HEK293T (cell line): ENCODE measurements at places on chromosomes 7 and 10.

DNA sequence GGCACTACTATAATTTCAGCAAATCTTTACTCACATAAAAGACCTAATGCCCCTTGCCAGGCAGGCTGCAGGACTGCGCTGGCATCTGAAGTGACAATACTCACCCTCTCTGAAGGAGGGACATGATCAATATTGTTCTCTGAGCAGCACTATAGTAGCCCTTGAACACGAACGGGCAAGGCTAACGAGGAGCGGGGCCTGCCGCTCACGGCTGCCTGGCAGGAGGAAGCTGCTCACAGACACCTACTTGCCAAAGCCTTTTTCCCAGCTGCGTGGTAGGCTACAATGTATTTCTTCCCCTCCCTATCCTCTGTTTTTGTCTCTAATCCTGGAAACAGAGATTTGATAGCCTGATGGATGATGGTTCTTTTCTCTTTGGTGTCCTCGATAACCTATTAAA is 19.9 kb downstream of the PUS7 start:
- DNase-seq: no peak

DNA sequence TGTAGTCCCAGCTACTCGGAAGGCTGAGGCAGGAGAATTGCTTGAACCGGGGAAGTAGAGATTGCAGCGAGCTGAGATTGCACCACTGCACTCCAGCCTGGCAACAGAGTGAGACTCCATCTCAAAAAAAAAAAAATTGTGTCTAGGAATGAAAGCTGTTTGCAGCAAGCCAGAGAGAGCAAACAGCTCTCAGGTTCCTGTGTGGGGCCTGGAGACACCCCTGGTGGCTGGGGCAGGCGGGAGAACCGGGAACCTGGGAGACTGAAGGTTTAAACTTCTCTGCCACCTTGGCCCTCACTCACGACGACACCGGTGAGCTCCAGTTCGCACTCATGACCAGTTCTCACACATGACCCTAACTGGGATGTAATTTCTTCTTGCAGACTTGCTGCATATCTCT is 13.2 kb upstream of the UNCX start:
- no peak for DNase-seq

DNA sequence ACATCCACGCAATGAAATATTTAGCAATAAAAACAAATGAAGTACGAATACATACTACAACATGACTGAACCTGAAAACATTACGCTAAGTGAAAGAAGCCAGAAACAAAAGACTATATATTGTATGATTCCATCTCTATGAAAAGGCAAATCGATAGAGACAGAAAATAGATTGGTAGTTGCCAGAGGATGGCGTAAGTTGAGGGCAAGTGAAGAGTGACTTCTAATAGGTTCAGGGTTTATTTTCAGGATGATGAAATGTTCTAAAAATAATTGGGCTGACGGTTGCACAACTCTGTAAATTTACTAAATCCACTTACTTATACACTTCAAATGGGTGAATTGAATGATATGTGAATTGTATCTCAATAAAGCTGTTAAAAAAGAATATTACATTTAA is 39.5 kb upstream of the TECTB start:
- DNase-seq: no peak

DNA sequence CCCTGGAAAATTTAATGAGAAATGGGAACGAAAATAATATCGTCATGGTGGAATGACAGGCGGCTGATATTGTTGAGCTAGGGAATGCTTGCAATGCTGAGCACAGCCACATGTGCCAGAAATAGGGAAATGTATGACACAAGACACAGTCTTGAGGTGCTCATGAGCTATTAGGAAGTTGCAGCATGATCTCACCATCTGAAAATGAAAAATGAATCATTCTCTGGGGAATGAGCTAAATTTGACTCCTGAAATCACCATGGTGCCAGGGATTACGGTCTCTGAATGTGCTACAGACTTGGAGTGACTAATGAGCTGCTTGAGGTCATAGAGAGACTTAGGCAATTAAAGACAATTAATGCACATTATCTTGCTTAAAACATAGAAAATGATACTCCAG is 845.0 kb downstream of the CNTNAP2 start:
- peak; percentile 16 for DNase-seq

DNA sequence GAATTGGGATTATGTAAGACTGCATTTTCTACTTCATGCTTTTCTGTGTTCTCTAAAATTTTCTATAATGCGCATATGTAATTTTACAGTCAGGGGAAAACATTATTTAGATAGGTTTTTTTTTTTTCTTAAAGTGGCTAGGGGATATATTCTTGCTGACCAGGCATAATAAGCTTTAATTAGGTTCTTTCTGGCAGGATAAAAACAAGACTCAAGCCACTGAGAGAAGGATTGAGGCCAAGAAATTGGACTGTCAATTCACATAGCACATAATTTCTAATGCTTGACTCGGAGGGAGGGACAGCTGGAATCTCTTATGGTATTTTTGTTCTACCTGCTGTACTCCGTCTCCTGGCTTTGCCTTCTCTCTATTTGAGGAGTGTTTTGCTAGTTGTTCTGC is 119.8 kb upstream of the NPVF start:
- no peak for DNase-seq

DNA sequence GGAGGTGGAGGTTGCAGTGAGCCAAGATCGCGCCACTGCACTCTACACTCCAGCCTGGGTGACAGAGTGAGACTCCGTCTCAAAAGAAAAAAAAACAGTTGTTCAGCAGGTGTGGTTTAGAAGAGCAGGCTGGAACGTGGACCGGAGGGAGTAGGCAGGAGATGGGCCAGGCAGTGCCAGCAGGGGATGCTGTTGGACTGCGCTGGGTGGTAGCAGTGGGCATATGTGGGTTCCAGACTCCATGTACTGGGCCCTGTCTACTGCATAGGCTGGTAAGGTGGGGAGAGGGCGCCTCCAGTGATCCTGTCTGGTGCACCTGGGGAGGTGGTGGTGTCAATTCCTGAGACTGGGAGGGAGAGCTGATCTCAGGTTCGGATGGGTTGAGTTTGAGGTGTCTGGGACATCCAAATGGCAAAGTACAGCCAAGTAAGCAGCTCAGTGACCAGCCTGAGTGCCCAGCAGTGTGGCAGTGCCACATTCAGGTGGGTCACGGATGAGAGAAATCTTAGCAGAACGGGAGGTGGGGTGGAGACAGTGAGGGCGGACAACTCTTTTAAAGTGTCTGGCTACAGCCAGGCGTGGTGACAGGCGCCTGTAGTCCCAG is 25.9 kb downstream of the SFXN4 start:
- DNase-seq: peak; percentile 43

GRCh38 chr10:97040248-97040584 is 145.5 kb downstream of the SLIT1 start:
- DNase-seq: no peak

GRCh38 chr7:7550663-7551062 is 15.0 kb upstream of the COL28A1 start:
- DNase-seq: no peak

GRCh38 chr7:11830582-11831155 is 1.3 kb downstream of the THSD7A start:
- no peak for DNase-seq
